ENCODE measurements at places on chromosomes 6 and 20.

GRCh38 chr6:119079283-119079809 lies 882 bp upstream of the FAM184A start:
- DNase-seq: no peak

- DNase-seq: no peak
Observed at GRCh38 chr6:36999751-37000125, 5.7 kb upstream of the FGD2 start.

GRCh38 chr20:1912053-1912452 lies 16.8 kb downstream of the SIRPA start:
- DNase-seq: no peak

DNA sequence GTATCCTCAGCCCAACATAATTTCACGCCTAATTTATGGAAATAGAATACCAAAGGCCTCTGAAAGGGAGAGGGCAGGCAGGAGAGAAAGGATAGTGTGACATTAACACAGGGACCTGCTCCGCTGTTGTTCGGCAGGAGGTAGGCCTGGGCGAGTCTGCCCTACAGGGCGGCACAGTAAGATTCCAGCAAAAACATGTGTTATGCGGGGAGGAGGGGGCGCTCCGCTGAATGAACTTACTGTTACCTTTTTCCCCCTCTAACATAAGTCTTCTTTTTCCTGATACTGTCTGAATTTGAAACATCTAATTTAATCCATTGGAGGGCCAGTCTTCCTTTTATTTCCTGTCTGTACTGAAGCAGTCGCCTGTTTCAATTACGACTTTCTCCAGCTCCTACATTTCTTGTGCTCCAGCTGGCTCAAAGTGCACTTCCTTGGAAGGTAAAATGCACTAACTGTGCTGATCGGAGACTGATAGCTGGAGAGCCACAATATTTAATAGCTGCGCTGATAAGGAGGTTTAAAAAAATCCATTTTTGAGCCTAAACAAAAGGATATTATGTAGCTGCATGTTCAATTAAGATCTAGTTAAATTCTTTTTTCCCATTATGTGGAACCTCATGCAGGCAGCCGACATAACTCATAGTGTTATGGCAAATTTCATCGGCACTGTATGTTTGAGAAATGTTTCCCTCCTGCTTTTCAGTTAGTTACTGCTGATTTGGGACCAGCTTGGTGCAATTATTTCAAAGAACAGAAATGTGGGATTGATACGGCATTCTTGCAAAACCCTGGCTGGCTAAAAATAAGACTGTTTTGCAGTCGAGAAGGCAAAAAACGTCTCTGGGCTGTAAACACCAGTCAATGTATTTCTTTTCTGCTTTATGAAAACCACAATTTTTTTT lies 193.0 kb downstream of the FOXC1 start:
- no peak for DNase-seq

DNA sequence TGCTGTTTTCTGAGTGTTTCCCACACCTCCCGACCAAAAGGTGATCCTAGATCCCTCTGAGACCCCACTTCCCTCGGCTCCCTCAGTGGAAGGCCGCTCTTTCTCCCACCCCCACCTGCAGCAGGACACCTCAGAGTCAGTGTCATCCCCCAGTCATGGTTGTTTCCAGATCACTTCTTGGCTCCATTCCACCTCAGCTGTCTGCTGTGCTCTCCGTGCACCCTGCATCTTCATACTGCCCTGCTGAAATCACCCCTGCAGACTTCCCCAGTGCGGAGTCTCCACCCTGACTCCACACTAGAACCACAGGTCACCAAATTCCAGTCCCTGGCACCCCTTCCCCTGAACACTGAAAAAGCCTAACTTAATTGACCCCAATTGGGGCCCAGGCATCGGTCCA lies 255.1 kb upstream of the CDYL start:
- DNase-seq: no peak

GRCh38 chr6:147081076-147081609 lies 123.1 kb upstream of the STXBP5 start:
- no peak for DNase-seq

DNA sequence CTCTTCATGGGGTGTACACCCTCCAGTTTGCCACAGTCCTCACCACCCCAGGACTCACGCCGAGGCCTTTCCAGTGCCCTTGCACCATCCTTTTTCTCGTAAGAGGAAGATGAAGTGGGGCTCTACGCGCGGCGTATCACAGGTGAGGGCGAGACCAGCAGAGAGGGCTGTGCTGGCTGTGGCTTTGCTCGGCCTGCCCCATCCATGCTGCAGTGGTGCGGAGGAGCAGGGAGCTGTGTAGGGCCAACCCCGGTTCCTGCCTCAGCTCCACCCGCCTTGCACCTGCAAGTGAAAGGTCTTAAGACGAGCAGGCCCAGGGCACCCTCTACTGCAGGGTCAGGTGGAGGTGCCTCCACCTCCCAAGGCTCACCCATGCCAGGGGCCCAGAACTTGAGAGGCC lies 24.1 kb downstream of the RBCK1 start:
- no peak for DNase-seq

GRCh38 chr20:37560629-37561028 lies 33.0 kb upstream of the BLCAP start:
- no peak for DNase-seq

DNA sequence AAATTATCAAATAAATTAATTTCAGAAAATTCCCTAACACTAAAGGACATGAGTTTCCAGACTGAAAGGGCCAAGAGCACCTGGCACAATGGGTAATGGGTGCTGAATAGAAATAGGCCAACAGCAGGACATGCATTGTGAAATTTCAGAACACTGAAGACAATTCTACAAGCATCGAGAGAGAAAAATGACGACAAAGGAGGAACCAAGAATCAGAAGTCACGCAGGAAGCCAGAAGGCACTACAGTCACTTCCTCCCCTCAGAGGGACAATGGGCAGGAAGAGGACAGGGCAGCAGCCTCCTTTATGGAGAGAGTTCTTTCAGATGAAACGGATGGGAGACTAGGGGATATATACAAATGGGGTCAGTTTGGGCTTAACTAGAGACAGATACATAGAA lies 29.6 kb downstream of the PCNA start:
- DNase-seq: no peak

DNA sequence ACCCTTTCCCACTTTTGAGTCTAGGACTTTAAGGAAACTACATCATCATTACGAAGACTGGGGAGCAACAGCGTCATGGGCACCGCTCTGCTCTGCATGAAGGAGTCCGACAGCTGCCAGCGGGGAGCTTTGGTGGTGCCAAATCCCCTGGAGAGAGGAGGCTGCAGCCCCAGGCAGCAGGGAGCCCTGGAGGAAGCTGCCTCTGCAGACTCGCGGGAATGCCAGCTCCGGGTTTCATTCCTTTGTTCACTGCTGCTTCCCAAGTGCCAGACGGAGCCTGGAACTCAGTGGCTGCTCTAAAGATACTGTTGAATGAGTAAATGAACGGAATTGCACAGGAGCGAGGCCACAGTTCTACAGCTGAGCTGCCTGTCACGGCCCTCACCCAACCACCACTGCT lies 196.5 kb upstream of the THBS2 start:
- no peak for DNase-seq

- DNase-seq: no peak
Observed at GRCh38 chr6:43492673-43493072, 15.3 kb downstream of the TJAP1 start.

- DNase-seq: no peak
Observed at GRCh38 chr6:74439123-74439811, 743.3 kb downstream of the CD109 start.

GRCh38 chr6:43125119-43125518 lies 46.0 kb upstream of the SRF start:
- DNase-seq: no peak

DNA sequence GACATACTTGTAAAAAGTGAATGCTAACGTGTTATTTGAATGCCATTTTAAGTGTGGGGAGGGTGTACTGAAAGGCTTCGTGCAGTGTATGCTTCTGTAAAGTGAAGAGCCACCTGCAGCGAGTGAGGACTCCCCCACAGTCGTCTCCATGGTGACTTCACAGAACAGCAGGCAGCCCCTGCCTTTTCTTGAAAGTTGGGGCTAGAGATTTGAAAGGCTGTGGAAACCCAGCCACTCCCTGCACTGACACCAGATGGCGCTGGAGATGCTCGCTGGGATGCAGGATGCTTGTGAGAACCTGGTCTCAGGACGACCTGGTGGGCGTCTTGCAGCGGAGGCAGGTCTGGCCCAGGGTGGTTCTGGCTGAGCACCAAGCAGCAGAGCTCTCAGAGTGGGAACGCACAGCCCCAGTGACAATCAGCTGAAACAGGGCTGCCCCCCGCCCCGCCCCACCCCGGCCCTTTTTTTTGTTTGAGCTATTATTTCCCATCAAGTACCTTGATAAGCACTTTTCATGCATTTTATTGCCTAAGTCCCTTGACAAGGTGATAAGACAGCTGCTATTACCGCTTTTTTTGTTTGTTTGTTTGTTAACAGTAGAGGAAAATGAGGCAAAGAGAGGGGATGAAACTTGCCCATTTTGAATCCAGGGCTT lies 150.3 kb downstream of the SYCP2 start:
- DNase-seq: no peak

DNA sequence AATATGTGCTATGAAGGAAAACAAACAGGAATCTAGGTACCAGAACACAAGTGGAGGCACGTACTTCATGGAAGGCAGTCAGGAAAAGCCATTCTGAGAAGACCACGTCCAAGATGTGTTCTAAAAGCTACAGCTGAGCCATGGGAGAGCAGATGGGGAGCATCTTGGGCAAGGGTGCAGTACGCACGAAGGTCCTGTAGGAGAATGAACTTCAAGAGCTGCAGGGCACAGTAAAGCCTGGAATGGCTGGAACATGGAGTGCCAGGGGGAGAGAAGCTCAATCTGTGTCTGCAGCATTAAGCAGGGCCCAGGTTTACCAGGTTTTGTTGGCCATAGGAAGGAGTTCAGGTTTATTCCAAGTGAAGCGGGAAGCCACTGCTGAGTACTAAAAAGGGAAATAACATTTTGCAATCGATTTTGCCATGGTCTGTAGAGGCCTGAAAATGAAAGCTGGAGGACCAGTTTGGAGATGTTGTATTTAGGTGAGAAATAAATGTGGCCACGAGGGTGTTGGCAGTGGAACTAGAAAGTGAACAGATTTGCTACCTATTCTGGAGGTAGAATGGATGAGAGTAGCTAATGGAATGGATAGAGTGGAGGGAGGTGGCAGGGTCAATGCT lies 29.9 kb downstream of the ADTRP start:
- DNase-seq: no peak
